ENCODE measurements at places on chromosomes 7 and 10.

DNA sequence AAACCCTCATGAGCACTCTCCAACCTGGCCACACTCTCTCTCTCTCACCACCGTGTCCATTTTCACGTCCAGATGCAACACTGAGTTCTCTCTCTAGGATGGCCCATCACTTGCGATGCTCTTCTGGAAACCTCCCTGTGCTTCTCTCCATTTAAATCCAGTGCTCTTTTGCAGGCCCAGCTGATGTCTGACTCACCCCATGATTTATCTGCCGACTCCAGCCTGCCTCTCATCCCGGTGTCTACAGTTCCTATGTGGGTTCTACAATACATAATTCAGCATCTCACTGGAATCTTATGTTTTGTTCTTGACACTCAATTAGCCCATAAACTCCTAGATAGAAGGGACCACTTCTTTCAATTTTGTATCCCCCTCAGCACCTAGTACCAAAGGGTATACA, 5.0 kb downstream of the TPK1 start:
- DNase-seq: no peak

DNA sequence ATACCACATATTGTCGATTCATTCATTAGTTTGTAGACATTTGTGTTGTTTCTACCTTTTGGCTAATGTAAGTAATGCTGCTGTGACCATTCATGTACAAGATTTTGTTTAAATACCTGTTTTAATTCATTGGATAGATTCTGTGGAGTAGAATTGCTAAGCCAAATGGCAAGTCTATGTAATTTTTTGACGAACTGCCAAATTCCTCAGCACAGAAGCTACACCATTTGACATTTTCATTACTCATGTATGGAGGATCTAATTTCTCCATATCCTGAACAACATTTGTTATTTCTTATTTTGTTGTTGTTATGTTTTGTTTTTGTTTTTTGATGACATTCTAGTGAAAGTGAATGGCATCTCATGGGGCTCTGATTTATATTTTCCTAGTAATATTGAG, 1351.3 kb upstream of the SORCS1 start:
- no peak for DNase-seq

GRCh38 chr10:86329093-86329710, 37.4 kb downstream of the GRID1 start:
- no peak for DNase-seq

DNA sequence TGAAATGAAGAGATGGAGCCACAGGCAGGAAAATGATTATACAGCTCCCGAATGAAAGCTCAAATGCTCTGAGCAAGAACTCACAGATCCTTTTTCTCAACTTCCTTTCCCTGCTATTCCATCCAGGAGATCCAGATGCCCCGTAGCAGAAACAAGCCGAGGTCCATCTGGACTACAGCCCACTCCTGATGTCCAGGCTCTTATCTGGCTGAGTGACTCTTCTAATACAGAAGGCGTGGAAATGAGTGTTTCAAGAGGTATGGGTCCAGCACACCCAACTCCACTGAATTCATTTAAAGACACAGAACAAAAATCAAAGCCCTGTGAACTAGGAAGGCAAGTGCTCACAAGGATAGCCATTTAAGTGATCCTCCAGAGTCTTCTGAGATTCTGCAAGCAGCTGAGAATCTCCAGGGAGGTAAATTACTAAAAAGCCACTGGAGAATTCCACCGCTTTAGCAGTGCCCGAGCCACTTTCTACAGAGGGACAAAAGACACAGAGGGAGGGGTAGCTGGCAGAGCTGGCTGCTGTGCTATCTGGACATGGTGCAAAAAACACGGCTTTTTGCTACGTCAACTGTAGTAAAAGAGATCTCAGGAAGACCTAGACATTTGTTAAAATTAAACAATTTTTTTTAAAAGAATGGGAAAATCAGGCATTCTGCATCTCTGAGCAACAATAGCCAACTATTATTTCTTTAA, 24.5 kb downstream of the FAM171A1 start:
- no peak for DNase-seq

GRCh38 chr10:12927896-12928295, 73.6 kb downstream of the CCDC3 start:
- DNase-seq: no peak

- no peak for DNase-seq
Measured at GRCh38 chr7:42012313-42012712, 224.7 kb downstream of the GLI3 start.

- no peak for DNase-seq
Measured at GRCh38 chr7:96614154-96614867, 95.3 kb downstream of the SEM1 start.

- DNase-seq: no peak
Measured at GRCh38 chr10:29648114-29648982, 13.6 kb upstream of the SVIL start.

GRCh38 chr10:63214571-63214970, 81.4 kb downstream of the NRBF2 start:
- DNase-seq: no peak

DNA sequence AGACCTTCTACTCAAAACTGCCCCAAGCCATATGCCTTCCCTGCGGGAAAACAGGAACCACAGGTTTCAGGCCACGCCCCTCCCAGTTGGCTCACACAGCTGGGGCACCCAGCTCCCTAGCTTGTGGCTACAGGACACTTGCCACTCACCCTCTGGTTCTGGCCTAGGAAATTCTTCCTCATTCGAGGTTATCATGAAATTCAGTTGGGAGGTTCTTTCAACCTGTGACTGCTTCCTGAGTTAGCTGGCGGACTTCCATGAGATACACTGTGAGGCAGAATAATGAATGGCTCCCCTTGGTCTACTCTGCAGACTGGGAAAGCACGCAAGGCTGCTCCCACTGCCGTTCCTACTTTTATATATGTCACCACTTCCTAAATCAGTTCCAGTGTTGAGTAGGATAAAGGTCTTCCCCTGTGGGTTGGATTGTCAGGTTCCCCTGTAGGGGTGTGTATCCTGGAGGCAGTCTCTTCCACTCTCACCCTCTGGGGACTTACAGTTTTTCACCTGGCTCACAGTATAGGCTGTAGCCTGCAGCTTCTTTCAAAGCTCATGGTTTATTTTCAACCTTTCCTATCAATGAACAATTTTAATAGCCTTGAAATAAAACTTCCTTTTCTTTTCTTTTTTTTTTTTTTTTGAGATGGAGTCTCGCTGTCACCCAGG, 37.0 kb downstream of the GPR22 start:
- no peak for DNase-seq

GRCh38 chr10:62166331-62167131, 102.1 kb downstream of the RTKN2 start:
- no peak for DNase-seq

- no peak for DNase-seq
Measured at GRCh38 chr10:73357821-73358220, 843 bp downstream of the CFAP70 start.

- DNase-seq: peak; percentile 48
Measured at GRCh38 chr7:105268511-105269392, 120.0 kb downstream of the SRPK2 start.

DNA sequence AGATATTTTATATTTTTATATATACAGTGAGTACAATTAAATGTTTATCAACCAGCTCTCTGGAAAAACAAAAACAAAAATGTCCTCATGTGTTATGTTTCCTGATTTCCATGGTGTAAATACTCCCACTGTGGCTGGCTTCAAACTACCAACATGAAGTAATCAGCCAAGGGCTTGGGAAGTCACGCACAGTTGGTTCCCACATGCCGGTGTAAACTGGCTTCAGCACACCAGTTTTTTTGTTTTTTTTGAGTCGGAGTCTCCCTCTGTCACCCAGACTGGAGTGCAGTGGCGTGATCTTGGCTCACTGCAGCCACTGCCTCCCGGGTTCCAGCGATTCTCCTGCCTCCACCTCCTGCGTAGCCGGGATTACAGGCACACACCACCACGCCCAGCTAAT, 11.8 kb downstream of the OSBPL3 start:
- no peak for DNase-seq
